ENCODE measurements at places on chromosomes 2 and 18.

DNA sequence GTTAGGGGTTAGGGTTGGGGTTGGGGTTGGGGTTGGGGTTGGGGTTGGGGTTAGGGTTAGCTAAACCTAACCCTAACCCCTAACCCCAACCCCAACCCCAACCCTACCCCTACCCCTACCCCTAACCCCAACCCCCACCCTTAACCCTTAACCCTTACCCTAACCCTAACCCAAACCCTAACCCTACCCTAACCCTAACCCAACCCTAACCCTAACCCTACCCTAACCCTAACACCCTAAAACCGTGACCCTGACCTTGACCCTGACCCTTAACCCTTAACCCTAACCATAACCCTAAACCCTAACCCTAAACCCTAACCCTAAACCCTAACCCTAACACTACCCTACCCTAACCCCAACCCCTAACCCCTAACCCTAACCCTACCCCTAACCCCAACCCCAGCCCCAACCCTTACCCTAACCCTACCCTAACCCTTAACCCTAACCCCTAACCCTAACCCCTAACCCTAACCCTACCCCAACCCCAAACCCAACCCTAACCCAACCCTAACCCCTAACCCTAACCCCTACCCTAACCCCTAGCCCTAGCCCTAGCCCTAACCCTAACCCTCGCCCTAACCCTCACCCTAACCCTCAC is 24.1 kb upstream of the RABL2A start:
- no peak for DNase-seq

GRCh38 chr2:219440388-219441256 is 6.0 kb downstream of the SPEG start:
- DNase-seq: no peak

GRCh38 chr2:173298536-173299097 is 56.1 kb upstream of the CDCA7 start:
- DNase-seq: no peak

GRCh38 chr18:49178736-49179135 is 228.0 kb upstream of the SMAD7 start:
- DNase-seq: no peak

GRCh38 chr2:53265544-53266299 is 501.9 kb upstream of the CHAC2 start:
- no peak for DNase-seq

GRCh38 chr18:24209558-24209957 is 70.7 kb downstream of the CABYR start:
- DNase-seq: no peak

DNA sequence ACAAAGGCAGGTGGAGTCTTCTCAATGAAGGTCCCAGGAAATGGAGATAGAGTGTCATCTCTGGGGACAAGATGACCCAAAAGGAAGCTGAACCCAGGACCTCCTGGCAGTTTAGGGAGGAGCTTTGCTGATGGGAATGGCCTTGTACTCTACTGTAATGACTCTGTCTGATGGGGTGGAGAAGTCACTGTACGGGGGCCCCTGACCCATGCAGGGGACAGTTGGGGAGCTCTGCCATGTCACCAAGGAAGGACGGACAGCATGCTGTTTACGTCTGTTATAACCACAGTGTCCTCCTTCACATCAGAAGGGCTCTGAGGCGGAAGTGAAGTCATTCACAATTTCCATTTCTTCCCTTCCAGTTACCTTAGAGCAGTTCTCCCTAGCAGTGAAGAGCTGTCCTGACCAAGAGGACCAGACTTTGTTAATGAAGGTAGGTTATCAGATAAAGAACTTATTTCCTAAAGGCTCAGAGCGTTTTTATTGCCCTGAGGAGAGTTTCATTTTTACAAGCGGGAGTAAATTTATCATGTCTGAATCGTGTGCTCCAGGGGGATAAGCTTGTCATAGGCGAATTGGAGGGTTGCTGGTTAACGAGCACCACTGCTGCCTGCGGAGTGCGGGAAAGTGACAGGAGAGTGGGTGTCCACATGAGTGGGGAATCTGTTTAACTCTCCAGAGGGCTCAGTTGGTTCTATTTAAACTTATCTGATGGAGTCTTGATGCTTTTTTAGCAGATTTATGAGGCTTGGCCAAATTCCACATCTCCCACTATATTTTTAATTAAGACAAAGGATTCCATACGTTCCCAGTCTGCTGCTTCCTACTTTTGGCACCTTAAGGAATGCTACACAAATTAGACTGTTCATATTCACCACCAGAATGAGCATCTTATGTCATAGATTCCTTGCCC is 71.6 kb upstream of the BCL2L11 start:
- no peak for DNase-seq

GRCh38 chr2:166468124-166469024 is 25.7 kb downstream of the SCN7A start:
- no peak for DNase-seq

GRCh38 chr2:2914252-2914651 is 463.4 kb downstream of the EIPR1 start:
- no peak for DNase-seq

DNA sequence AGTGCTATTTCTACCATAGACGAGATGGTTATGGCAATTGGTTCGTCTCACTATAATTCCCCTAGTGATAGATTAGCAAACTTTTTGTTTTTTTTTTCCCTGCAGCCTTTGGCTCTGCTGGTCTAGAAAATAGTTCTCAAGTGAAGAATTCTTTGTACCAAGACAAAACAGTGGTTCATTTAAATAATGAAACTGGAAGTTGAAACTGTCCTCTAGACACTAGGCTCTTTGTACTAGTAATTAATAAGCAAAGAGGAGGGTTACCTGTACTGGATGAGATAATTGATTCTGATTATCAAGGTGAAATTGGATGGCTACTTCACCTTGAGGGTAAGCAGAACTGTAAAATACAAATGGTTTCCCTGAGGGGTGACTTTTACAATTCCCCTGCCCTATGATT is 156.9 kb upstream of the DCC start:
- no peak for DNase-seq

DNA sequence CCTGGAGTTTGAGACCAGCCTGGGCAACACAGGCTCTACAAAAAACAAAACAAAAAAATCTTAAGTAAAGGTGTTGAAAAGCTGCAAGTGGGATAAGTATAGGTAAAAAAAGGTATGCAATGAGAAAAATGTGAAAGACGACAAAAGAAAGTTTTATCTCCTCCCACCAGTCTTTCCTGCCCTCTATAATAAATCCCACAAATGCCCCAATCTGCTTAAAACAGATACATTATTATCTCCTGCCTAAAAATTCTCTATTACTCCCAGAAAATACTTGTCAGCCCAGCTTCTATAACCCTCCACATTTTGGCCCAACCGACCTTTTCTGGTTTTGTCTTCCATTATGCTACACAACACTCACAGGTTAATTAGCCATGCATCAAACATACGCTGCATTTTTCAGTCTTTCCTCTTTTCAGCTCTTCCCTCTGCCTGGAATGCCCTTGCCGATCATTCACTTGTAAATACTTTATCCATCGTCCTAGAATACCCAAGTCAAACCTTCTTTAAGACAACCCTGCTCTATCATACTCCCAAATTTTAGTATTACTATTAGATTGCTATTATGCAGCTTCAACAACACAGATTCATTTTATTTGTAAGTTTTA is 10.8 kb downstream of the ASXL2 start:
- no peak for DNase-seq

GRCh38 chr2:213691351-213691750 is 407.1 kb downstream of the SPAG16 start:
- no peak for DNase-seq

- no peak for DNase-seq
Measured at GRCh38 chr18:67260841-67261240, 255.7 kb downstream of the DSEL start.

- DNase-seq: no peak
Measured at GRCh38 chr2:69437751-69438154, 518 bp upstream of the NFU1 start.

GRCh38 chr2:36333350-36334012 is 22.1 kb upstream of the CRIM1 start:
- no peak for DNase-seq

GRCh38 chr2:209425471-209426071 is 1.7 kb downstream of the MAP2 start:
- DNase-seq: peak; percentile 40

DNA sequence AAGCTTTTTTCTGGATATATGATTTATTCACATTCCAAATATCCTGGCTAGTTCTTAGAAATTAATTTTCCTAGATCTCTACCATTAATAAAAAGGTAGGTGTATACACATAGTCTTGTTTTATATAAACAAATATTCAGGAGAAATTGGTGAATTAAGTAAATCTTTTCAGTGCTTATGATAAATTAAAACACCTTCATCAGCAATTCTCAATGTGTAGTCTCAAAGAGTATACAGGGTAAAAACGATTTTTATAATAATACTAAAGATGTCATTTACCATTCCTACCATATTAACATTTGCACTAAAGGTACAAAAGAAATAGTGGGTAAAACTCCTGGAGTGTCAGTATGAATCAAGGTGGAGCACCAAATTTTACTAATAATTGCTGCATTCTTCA is 40.2 kb downstream of the CERKL start:
- DNase-seq: no peak
